ENCODE measurements at places on chromosomes 1 and 21.

- no peak for DNase-seq
Observed at GRCh38 chr21:27329255-27329851, 362.5 kb upstream of the ADAMTS5 start.

DNA sequence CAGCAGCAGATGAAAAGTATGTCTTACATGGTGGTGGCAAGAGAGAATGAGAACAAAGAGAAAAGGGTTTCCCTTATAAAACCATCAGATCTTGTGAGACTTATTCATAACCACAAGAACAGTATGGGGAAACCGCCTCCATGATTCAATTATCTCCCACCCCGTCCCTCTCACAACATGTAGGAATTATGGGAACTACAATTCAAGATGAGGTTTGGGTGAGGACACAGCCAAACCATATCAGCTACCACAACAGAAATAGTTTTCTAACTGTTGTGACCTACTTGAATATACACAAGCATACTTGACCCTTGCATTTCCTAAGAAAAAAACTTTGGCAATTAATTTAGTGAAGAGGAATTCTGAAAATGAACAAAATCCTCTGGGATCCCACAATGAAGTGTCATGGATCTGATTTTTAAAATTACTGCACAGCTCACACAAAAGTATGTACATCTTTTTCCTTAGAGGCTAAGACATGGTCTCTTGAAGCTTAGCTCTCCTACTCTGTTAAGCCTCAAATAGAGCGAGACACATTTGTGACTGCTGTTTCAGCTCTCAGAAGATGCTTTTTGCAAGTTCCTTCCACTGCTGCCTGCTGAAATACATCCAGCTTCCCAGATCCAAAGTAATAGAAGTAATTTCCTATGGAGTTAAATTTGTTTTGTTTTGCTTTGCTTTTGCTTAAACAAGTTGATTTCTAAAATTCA lies 265.8 kb downstream of the DPYD start:
- no peak for DNase-seq

GRCh38 chr1:17525996-17526686 lies 13.4 kb upstream of the ARHGEF10L start:
- DNase-seq: no peak

DNA sequence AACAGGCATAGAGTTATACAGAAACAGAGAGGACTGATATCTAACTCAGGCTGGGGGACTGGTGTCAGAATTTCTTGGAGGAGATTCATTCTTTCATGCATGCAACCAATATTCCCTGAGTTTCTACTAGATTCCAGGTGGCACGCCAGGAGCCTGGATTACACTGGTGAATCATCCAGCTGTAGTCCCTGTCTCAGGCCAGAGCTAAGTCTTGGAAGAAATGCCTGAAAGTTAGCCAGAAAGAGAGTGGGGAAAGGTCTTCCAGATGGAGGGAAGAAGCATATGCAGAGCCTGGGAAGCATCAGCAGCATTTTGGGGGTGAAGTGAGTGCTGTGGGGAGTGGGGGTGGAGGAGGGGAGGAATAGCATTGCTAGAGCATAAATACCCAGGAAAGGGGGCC lies 239.1 kb downstream of the OMA1 start:
- no peak for DNase-seq

- no peak for DNase-seq
Observed at GRCh38 chr1:1612104-1612400, 3.2 kb upstream of the MIB2 start.

GRCh38 chr1:160163615-160164014 lies 12.2 kb downstream of the ATP1A4 start:
- no peak for DNase-seq

DNA sequence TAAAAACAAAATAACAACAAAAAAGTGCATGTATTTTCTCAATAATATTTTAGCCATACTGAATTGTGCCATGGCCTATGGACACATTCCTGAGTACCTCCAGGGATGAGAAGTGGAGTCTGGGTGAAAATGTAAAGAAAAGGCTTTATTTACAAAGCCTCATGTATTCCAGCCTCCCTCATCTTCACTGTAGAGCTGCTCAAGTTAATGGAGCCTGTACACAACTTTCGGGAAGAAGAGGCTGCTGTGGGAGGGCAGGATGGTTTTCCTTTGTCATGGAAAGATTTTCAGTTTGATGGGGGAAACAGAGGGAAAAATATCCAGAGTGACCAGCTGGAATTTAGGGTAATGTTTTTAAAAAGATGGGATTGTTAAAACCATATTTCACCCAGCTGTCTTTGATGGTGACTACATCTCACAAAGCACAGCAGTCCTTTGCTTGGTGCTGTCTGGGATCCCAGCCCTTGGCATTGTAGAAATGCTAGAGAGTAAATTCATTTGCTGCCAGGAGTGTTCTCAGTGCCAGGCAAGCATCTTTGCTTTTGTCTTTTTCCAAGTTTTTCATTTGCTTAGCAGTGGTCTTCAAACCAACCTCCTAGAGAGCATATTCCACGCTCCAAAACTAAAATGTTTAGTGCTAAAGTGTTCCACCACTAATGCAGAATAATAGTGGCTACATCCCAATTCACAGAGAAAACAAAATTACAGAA lies 54.9 kb downstream of the DPT start:
- DNase-seq: no peak

GRCh38 chr21:34844013-34844923 lies 175.5 kb downstream of the CLIC6 start:
- DNase-seq: no peak

DNA sequence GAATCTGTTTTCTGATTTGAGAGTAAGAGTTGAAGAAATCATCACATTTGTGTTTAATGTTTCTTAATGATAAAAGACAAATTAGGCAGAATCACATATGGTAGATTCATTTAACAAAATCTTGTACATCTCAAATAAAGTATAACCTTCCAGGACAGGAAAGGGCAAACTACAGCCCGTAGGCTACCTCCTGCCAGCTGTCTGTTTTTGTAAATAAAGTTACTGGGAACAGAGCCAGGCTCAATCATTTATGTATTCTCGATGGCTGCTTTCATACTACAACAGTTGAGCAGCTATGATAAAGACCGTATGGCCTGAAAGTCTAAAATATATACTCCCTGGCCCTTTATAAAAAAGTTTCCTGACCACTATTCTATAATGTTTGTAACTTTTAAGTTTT lies 204.1 kb downstream of the COL24A1 start:
- DNase-seq: no peak

DNA sequence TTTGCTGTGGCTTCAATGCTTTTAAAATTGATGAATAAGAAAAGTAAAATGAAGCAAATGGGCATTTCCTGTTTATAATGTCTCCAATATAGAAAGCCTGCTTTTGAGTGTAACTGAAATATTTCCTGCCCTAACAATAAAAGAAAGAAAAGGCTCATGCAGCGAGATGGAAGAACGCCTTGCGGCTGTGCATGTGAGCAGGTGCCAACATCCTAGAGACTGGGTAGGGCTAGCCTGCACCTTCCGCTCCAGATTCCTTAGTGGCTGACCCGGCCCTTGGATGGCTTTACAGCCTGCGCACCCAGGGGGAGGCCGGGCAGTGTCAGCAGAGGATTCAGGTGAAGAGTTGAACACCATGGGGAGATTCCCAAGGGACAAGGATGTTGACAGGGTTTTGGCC lies 21.8 kb downstream of the CNIH3 start:
- no peak for DNase-seq

DNA sequence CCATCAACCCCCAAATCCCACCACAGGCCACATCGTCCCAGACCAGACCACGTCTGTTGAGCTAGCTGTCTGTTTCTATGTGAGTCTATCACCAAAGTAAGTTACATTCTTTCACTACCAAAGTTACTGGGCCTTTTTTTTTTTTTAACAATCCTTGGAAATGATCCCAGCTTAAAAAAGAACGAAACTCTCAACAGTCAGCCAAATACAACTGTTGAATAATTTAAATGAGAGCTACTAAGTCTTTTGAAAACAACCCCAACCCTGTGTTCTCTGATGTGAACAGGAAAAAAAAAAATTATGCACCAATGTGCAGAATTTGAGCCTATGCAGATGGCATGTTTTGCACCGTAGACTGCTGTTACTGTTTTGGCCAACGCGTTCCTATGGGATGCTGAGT lies 134.0 kb upstream of the ETS2 start:
- no peak for DNase-seq

DNA sequence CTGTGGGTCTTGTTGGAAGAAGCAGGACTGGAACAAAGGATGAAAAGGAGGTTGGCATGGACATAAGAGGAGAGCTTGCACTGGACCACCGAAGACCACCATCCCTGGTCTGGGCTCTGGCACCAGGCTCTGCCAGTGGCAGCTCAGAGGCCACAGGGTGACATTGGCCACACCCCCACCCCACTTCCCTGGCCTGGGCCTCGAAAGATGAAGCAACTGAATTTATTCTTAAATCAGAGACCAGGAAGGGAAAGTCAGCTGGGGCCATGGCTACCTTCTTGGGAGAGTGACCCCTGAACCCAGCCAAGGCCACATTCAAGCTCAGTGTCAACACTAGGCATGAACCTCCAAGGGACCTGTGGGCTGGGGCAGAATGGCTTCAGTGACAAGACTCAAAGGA lies 4.0 kb downstream of the KLHDC7A start:
- no peak for DNase-seq

DNA sequence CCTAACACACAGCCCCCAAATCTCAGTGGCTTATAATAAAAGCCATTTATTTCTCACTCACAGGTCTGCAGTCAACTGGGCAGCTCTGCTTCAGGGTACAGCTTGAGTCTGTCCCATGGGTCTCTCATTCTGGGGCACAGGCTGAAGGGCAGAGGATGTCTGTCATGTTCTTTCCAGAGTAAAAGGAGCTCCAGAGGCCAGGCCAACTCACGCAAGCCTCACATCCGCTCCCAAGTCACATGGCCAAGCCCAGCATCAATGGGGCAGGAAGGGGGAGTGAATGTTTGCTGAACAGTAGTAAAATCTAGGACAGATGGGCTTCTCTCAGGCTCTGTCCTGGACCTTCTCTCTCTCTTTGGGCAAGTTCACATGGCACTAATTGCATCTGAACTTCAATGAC lies 7.1 kb upstream of the SSBP3 start:
- no peak for DNase-seq

DNA sequence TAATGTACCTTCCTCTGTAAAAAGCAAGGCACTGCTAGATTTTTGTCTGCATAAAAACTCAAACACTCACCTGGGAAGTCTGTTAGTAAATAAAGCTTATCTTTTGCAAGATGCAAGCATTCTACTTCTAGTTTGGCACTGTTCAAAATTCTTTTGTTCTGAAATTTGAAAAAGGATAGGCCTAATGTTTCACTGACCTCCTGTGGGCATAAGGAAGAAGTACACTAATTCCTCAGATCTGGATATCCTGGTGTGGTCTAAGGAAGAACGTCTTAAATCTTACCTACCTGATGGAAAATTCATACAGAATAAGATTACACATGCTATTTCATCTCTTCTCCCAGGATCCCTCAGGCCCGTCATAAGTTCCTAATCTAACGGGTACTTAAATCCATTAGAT lies 93.5 kb upstream of the CAMK1G start:
- no peak for DNase-seq

GRCh38 chr1:228281631-228282328 lies 73.9 kb downstream of the OBSCN start:
- no peak for DNase-seq

DNA sequence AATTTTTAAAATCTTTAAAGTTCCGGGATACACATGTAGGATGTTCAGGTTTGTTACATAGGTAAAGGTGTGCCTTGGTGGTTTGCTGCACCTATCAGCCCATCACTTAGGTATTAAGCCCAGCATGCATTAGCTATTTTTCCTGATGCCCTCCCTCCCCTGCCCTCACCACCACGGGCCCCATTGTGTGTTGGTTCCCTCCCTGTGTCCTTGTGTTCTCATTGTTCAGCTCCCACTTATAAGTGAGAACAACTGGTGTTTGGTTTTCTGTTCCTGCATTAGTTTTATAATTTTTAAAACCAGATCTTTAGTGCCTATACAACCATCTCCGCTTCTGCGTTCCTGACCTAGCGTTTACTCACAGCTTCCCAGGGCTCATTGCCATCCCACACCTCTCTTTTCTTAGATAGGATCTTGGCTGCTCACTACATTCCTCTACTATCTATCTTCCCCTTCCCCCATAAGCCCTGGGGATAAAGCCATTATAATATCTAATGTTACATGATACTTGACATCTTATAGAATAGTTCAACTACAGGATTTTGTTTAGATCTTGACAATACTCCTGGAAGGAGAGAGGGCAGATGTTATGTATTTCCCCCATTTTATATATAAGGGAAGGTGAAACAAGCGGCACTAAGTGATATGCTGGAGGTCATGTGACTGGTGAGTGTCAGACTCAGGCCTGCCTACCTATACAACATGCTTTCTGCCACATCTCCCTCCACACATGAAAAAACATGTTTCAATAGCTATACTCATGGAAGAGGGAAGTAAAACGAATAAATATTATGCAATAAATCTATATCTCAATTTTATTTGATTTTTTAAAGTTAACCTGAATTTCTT lies 52.3 kb upstream of the DNAJC6 start:
- DNase-seq: no peak

DNA sequence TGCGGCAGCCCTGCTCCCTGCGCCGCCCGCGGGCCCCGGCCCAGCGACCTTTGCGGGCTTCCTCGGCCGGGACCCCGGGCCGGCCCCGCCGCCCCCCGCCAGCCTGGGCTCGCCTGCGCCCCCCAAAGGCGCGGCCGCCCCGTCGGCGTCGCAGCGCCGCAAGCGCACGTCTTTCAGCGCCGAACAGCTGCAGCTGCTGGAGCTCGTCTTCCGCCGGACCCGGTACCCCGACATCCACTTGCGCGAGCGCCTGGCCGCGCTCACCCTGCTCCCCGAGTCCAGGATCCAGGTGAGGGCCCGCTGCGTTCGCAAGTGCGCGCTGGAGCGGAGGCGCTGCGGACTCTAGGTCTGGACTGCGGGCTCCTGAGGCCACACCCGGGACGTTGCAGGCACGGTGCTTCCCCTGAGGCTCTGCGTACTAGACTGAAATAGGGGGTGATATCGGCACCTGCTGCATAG lies 351 bp downstream of the MIXL1 start:
- no peak for DNase-seq

DNA sequence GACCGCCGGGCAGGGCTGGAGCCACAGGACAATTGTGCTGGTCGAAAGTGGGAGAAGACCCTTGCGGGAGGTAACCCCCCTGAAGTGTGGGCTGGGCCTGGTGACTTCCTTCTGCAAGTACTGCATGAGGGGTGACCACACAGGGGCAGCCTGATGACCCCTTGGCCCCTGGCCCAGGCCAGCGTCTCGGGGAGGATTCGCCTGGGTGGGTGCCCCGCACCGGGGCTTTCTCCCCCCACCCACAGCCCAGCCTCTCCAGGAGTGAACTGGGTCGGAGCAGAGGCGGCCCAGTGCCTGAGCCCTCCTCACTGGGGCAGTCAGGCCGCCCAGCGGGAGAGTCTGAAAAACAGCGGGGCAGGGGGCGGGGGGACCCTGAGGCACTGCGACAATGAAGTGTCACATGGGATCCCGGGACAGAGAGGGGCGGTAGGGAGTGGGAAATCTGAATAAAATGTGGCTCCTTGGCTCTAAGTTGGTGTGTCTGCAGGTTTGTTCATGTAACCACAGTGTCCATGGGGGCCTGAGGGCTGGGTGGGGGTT lies 1.6 kb upstream of the DNMT3L start:
- no peak for DNase-seq

- no peak for DNase-seq
Observed at GRCh38 chr1:39105841-39106765, 80.0 kb downstream of the NDUFS5 start.
